ENCODE measurements at places on chromosomes 11 and 22.

DNA sequence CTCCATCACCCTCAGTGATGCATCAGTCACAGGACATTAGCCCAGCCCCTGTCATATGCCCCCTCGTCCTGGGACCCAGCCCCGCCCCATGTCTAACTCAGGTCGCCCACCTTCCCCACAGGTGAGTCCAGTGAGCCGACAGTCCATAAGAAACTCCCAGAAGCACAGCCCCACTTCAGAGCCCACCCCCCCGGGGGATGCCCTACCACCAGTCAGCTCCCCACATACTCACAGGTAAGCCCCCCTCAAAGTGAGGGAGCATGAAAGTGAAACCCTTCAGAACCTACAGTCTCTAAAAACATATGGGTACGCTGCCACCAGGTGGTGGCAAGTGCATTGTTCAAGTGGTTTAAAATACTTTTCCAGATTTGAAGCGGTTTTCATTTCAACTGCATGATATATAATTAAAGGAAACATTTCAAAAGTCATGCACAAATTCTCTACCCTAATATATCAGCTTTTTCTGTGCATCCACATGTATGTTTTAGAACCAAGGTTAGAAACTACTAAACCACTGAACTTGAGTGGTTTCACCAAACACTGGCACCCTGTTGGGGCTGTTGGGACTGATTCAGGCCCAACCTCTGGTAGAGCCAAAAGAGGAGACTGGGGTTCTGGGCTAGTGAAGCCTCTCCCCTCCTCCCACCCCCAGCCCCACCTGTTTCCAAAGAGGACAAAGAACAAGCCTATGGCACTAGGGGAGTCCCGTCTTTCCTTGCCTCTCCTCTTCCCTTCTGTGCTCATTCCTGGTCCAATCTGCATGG, 17.3 kb downstream of the EPS8L2 start:
- peak; percentile 30 for DNase-seq

- peak; percentile 94 for DNase-seq
These were observed at the start of gene CENATAC for GRCh38 chr11:118997627-118998387. Gene CENATAC (plus strand): TSS chr11:118998138. CDS start chr11:118998198, 60 bp downstream.

- no peak for DNase-seq
These were observed 306.0 kb downstream of the BUD13 start for GRCh38 chr11:116466801-116467200.

DNA sequence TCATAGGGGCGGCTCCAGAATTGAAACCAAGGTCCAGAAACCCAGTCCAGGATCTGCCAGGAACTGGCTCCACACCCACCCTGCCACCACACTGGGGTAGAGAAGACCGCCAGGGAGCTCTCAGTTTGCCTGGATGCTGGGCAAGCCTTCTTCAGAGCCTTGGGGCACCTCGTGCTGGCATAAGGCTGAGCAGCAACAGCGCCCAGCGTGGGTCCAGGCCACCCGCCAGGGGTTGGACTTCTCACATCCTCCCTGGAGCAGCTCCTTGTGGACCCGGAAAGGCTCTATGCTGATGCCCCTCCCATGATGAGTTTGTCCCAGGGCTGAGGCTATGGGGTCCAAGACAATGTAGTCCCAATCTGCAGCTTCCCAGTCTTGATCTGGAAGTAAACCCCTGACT, 29.7 kb downstream of the ALX4 start:
- DNase-seq: no peak

DNA sequence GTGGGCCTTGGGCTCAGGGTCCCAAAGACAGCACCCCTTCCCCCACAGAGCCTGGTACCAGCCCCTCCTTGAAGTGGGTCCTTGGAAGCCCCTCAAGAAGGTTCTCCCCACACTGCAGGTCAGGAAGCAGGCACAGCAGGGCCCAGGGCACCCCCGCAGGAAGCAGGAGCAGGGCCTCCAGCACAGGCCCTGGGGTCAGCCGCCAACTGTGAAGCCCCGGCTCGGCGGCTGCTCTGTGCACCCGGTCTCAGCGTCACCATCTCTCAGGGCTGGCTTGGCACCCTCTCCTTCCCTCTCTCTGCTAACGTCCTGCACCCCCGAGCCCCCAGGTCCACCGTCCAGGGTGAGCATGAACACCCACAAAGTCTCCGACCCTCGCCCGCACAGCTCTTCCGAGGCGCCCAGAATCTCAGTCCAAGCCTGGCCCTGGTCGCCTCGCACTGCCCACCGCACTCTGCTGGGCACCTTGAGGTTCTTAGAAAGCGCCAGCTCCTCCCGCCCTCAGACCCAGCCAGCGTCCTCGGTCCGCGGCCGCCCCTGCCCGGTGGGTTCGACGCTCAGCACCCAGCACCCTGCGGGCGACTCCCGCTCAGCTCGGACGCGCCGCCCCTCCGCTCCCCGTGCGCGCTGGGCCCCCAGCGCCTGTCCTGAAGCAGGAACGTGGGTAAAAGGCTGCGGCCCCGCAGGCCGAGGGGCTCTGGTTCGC, 1.4 kb upstream of the SIGIRR start:
- DNase-seq: no peak

- no peak for DNase-seq
These were observed 16.2 kb upstream of the EIF4G2 start for GRCh38 chr11:10824888-10825287.

DNA sequence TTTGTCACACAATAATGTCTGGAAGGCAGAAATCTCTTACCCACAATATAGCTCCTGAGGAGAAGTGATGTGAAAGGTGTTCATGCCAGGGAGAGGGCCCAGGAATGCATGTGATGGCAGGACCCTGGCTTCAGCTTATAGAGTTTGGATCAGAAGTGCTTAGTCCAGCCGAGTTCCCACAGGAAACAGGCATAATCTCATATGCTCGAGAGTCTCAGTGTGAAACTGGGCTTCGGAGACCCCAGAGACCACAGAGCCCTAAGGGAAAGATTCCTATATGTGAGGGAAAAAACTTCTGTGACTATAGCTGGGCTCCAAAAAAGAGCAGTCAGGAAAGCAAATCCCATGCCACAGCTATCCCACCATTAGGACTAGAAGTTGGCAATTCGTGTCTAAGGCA, at the start of gene OR52N5:
Gene OR52N5 (minus strand): TSS at position 101 of the 400 bp plus-strand sequence. CDS start 4,721 bp downstream, outside the sequence.
- DNase-seq: no peak

All from stimulated activated CD4-positive, alpha-beta T cell treated with anti-CD3 and anti-CD28 coated beads, Interleukin-1b, Interleukin-23, amount 100 ng/mL, for 4 hours (primary cell).